ENCODE measurements at places on chromosomes 2 and 18. TPM values are rescaled to one million over a fixed set of nuclear protein-coding genes. Genes with fewer than 3 reads are reported as not detected.

NOSTRIN gene
- 6.9 TPM for total RNA-seq

ANTXR1 gene
- total RNA-seq, result 104 TPM

CDKL4 gene
- total RNA-seq, result 1.8 TPM

FAM124B gene
- 11.8 TPM for total RNA-seq

PSMA8 gene
- total RNA-seq, result not detected

AGAP1 gene
- 33.0 TPM for total RNA-seq

TEX261 gene
- 63.3 TPM for total RNA-seq
